A673 (cell line): ENCODE measurements at places on chromosomes 4 and X. TPM values are rescaled to one million over a fixed set of nuclear protein-coding genes. Genes with fewer than 3 reads are reported as not detected.

The TMSB15C gene
- 8.2 and 10.8 TPM in 2 replicates for total RNA-seq

The CDX4 gene
- total RNA-seq, result not detected in 2 replicates

The RCHY1 gene
- 24.2 and 36.0 TPM in 2 replicates for total RNA-seq

The CLDN24 gene
- not detected in 2 replicates for total RNA-seq

The SPACA5 gene
- total RNA-seq, result not detected in 2 replicates

The SOWAHD gene
- total RNA-seq, result 0.20 TPM in 1 of 2 replicates, not detected in the other

The MAGEC1 gene
- not detected in 2 replicates for total RNA-seq

The TMPRSS11A gene
- not detected in 2 replicates for total RNA-seq
